AG09319 (cell line): ENCODE measurements at places on chromosomes 6 and 20.

DNA sequence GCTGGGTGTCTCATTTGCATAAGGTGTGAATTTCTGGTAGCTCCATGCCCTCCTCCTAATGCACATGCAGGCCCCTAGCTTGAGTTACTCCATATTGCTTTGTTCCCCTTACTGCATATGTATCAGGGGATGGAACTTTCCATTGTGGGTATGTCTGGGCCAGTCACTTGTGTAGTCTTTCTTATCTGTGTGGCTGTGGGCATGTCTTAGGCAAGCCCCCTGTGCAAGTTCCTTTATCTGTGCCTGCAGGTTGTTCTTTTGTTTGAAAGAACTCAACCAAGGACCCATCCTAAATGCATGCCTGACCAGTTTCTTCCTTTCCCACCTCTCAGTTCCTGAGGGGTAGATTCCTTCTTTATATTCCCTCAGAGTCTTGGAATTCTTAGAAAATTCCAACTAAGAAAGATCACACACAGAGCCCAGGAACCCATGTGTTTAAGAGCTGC lies 23.6 kb downstream of the MBOAT1 start:
- no peak for DNase-seq

DNA sequence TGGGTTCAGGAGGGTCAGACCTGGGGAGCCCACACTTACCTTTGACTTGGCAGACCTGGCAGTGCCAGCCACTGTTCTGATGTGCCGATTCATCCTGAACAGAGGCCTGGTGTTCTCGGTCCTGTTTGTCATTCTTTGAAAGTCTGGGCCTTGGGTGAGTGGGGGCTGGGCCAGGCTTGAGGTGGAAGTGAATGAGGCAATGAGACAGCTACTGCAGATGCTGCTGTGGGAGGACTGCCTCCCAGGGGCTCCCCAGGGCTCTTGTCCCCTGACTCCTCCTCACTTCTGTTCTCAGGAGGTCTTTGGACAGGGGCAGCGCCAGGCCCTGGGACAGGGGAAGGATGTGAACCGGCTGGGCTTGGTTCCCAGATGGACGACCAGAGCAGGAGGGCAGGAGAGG lies 5.6 kb upstream of the TREML4 start:
- DNase-seq, result no peak

DNA sequence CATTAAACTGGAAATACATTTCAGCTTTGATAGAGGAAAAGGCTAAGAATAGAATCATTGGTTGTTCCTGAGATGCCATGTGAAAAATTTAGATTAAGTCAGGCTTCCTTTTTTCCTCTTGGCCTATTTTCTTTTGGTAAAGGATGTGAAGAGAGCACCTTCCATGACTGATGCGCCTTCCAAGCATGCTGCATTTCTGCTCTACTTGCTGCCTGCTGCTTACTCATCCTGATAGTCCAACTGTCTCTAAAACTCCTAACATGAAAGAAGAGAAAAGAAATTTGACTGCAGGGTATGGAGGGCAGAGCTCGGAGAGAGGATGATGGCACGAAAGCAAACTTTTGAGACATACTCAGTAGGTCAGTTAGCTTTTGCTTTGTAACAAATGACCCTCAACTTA lies 28.8 kb downstream of the SNAP25 start:
- DNase-seq, result no peak

GRCh38 chr6:156432543-156432942 lies 344.6 kb upstream of the ARID1B start:
- no peak for DNase-seq

DNA sequence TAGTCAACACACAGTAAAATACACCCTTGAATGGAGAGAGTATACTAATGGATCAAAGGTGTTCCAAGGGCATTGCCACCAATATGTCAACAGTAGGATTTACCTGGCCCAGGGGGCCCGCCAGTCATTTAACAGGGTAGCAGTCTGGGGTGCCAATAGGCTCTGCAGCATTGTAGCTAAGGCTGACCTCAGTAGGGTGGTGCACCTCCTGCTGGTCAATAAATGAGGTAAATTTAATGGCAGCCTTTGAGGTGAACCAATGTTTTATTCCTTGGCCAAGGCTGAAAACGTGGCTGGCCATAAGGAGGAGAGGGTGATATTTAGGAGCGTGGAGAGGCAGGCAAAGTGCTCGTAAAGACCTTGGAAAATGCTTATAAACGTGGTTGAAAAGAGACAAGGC lies 147.2 kb downstream of the RPS12 start:
- DNase-seq, result no peak

- DNase-seq, result no peak
Measured at GRCh38 chr6:163572612-163573011, 158.1 kb downstream of the QKI start.

DNA sequence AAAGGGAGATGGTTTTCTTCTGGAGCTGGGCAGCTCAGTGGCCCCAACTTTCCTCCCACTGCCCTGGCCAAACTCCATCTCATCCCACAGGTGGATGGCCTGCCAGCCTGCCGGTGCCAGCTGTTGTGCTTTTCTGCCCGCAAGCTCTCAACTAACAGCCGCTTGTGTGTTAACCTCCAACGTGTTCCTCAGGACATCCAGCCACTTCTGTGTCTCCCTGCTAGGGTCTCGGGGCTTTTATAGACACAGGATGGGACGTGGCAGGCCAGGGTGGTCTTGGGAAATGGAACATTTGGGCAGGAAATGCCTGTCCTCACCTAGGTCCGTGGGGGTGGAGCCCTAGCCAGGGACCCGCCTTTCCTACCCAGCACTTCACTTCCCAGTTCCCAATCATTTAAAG lies 171.1 kb upstream of the RGS17 start:
- DNase-seq, result no peak

GRCh38 chr20:39954621-39955020 lies 734.4 kb downstream of the MAFB start:
- peak; percentile 54 for DNase-seq
